ENCODE measurements at places on chromosomes 7 and 10. TPM values are rescaled to one million over a fixed set of nuclear protein-coding genes. Genes with fewer than 3 reads are reported as not detected.

VAX1 gene
- not detected for total RNA-seq

APBB1IP gene
- 0.16 TPM for total RNA-seq

STK31 gene
- total RNA-seq, result 38.9 TPM

DNA sequence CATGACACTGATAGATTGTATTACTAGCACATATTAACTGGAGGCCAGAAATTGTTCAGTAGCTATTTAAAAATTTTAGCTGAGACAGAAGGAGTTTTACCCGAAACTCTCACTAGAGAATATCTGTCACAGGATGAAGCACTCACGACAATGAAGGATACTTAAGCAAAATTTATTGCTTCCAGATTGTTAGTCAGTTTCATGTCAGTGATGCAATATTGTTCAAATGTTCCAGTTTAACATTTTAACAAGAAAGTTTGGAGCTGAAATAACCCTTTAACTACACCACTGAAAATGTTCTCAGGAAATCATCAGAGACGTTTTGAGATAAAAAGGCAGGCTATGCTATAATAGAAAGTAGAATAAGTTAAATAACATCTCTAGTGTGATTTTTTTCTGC lies 15.0 kb upstream of the CADPS2 start:
- H3K4me1 ChIP-seq, result no peaks in the 10 kb centered on the region
- no peaks in the 10 kb centered on the region for H3K27me3 ChIP-seq
- no peaks in the 10 kb centered on the region for H3K36me3 ChIP-seq
- DNase-seq, result no peak
- H3K27ac ChIP-seq, result no peak overlapping the region

DNA sequence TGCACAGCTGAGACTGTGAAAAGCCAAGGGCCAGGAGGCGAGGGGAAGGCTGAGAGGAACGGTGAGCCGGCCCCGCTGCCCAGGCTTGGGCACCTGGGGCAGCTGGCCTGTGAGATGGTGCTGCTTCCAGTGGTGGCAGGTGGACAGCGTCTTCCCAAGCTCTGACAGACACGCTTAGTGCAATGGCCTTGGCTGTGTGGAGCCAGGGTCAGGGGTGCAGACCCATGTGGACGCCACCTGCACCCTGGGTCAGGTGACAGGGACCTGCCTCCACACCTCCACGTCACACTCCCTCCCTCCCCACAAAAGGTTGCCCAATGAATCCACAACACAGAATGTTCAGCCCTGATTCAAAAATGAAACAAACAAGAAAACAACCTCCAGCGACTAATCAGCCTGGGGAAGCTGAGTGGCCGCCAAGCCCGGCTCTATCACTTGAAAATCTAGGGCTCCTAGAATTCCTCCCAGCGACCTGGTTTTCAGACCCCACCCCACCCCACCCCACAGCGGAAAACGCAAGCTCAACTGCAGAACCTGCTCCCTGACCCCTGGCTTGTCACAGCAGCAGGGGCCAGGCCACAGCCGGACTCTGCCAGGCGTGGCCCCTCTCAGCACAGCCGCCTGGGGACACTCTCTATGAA lies 54.3 kb downstream of the PRKAG2 start:
- H3K27ac ChIP-seq, result no peak overlapping the region
- no peaks in the 10 kb centered on the region for H3K36me3 ChIP-seq
- H3K27me3 ChIP-seq, result no peaks in the 10 kb centered on the region
- peaks cover 22% of the 10 kb centered on the region for H3K4me1 ChIP-seq
- no peak overlapping the region for H3K4me3 ChIP-seq

DNA sequence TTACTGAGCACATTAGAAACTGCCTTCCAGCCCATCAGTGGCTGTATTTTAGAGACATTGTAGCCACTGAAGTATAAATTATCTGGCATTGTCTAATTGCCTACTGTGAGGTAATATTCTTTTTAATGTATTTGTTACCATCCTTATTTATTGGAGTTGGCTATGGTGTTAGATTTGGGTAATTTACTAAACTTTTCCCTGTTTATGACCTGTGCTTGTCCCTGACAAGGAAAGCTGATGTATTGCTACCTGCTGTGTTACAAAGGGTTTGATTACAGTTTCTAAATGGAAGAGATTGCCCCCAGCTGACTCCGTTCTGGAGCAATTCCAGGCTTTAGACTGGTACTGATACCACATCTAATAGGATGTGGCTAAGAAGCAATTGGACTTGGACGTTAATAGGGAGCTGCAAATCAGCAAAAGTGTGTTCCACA lies 12.3 kb upstream of the ASCC1 start:
- no peak overlapping the region for H3K27ac ChIP-seq
- peaks cover 6% of the 10 kb centered on the region for H3K36me3 ChIP-seq
- no peaks in the 10 kb centered on the region for H3K4me1 ChIP-seq
- no peaks in the 10 kb centered on the region for H3K27me3 ChIP-seq
